ENCODE measurements at places on chromosomes 5 and 9.

- DNase-seq: no peak
Measured at GRCh38 chr5:124056991-124057723, 545.2 kb downstream of the CSNK1G3 start.

DNA sequence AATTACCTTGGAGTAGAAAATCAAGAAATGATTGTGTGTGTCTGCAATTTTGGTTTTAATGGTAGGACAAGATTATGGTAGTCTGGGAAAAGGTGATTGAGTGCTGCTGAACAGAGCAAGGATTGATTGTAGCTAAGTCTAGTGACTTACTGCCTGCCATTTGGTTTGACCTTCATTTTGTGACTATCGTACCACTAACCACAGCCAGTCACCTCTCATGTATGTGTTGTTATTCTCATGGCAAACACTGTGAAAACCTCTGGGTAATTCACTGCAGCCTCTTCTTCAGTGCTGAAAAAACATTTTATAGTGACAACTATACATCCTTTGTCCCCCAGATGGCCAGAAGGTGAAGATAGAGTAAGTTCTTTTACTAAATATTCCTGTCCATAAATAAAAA is 37.5 kb downstream of the CTNNA1 start:
- DNase-seq: no peak

DNA sequence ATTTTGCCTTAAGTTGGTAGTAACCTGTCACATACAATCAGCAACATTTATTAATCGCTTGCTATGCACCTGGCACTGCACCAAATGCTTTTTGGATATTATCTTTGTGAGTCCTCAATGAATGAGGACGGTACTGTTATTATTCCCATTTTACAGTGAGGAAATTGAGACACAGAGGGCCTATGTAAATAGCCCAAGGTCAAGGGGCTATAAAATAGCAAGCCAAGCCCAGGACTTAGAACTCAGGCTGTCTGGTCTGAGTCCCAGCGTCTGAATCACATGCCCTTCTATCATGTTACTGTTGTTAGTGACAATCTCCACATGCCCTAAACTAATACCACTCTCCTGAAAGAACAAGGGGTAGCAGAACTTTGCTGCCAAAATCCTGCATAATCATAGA is 60.0 kb downstream of the ERAP1 start:
- no peak for DNase-seq

DNA sequence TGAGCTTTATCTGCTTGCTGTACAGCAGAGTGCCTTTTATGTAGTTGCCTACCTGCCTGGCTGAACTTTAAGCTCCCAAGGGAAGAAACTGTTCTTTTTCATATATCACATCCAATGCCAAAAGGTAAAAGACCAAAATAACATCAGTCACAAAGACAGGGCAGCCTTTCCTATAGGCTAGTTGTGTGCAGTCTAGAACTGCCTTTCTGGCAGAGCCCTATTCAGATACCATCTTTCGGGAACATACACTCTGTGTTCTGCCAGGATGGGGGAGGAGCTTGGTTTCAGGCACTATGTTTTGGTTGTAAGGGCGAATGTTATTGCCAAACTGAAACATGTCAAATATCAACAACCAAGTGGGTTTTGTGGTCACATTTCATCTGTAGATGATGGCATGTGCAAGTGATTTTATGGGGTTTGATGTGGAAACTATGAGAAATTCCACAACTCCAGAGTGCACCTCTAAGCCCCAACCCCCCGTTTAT is 314.5 kb downstream of the ADGRV1 start:
- no peak for DNase-seq

- peak; percentile 23 for DNase-seq
Measured at GRCh38 chr5:74127381-74128320, 501.7 kb downstream of the ARHGEF28 start.

- DNase-seq: no peak
Measured at GRCh38 chr9:79610791-79611614, 39.2 kb downstream of the TLE4 start.

DNA sequence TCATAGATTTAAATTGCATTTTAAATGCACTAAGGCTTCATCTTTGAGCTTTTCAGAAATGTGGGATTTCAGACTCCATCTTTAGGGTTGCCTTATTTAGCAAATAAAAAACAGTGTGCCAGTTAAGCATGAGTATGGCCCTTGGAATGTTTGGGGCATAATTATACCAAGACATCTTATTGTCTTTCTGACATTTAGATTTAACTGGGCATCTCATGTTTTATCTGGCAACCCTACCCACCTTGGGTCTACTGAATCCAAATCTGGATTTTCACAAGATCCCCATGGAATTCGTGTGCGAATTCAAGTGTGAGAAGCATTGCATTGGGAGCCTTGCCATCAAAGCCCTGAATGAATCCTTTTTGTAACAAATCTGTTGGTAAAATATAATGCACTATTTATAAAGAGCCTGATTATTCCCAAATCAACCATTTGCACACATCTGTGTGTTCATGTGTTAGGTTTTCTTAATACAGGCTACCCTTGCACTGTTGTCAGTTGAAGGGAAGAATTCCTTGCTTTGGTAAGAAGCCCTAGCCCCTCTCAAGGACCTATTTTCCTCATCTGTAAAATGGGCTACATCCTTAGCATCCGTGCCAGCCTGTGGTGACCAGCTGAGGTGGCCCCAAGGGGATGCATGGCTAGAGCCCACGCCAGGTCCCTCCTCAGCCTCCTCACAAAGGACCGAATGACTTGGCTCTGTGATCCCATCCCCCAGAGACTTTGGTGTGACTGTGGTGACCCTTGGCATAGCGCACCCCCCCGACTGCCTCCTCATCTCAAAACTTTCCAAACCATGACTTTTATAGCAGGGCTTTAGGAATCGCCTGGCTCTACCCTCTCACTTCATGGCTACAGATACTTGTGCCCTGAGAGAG is 8.1 kb downstream of the GSN start:
- no peak for DNase-seq

GRCh38 chr5:61055434-61056006 is 106.7 kb downstream of the SMIM15 start:
- peak; percentile 10 for DNase-seq

DNA sequence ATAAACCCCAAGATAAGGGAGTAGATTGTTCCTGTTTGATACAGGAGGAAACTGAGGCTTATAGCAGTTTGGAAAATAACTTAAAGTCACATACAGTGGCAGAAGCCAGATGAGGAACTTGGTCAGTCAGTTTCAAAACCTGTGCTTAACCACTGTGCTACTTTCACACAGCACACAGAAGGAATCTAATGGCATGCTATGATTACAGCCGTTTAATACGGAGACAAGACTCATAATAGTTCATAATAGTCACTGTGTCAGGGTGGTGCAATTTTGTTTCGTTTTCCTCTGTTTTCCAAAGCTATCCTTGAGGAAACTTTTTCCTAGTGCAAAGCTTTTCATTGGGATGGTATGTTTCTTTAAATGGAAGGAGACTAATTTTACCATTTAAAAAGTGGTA is 112.3 kb downstream of the GCNT1 start:
- no peak for DNase-seq

DNA sequence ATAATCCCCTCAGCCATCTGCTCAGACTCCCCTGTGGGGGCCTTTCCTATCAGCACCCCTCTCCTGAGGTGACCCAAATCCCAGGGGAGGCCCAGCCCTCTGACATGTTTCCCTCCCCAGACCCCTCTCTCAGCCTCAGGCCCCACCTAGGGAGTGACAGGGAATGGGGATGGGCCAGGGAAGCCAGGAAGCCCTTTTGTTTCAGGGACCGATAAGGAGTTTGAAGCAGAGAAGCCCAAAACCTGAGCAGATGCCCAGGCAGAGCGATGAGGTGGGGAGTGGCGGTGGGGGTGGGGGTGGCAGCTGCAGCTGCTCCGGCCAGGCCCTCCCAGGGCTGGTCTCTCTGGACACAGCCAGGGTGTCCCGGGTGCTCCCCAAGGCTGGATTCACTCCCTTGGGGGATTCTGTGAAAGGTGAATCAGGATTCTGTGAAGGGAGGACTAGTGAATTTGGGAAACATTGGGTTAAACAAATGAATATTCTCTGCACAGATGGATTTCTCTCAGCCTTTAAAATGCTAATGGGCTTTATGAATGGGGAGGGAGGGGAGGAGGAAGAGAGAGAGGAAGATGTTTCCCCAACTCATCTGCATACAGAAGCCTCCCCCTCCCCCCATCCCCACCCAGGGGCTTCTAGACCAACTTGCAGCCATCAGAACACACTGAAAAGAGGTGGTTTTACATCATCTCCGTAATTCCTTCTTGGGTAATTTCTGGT is 17.4 kb downstream of the AKNA start:
- no peak for DNase-seq

DNA sequence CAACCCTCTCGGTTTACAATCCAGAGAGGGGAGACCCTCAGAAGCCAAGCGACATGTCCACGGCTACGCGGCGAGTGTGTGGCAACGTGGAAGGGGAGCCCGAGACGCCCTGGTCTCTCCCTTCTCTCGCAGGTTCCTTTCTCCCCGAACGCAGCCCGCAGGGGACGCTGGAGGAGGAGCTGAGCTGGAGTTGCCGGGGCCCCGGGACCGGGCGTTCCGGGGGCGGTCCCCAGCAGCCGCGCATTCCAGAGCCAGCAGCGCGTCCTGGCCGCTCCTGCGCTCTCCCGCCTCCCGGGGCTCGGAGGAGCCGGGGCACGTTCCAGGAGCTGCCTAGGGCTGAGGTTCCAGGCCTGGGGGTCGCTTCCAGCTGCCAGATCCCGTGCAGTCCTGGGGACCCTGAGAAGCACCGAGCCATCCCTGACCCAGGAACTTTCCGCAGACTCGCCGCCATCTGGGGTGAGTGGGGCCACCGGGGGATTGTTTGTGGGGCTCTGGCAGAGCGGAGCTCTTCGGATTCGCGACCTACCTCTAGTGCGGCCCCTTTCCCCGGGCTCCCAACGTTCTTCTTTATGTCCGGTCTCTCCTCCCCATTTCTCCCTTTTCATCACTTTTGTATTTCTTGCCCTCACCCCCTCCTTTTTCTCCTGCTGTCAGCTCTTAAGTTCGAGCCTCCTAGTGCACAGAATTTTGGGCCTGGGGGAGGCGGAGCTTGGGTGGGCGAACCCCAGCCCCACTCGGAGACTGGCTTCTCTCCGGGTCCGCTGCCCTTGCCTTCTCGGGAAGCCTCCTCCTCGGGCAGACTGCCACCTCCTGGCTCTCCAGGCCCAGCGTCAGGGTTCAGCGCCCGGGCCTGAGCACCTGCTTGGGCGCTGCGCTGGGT is at the start of gene SMIM3:
Gene SMIM3, plus strand, starts transcription at position 241 of the 880 bp plus-strand sequence. CDS start 16,684 bp downstream, outside the sequence.
- peak; percentile 69 for DNase-seq

DNA sequence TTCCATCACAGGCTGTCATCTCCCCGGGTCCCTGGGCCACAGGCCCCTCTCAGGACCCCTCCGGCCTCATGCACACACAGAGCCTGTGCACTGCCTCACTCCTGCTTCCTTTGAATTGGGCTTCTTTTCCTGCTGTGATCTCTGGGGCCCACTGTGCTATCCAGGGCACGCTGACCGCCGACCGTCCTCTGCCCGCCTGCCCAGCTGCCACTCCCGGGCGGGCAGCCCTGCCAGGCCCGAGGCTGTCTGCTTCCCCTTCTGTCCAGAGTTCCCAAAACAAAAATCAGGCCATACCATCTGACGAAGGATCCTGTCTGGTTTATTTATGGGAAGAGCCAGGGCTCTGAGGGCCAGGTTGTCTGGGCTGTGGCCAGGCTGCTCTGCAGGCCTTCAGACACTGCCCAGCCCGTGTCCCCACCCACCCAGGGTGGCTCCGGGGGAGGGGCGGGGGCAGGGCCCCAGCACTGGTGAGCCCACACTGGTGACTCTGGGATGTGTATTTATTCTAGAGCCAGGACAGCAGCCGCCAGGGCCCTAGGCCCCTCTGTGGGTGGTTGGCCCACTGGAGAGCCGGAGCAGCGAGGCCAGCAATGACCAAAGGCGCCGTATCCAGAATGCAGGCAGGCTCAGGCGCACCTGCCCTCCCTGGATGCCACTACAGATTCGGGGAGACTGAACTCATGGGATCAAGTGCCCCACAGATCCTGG is 57.0 kb downstream of the ADAMTS2 start:
- DNase-seq: no peak

- DNase-seq: no peak
Measured at GRCh38 chr9:35976726-35977125, 18.8 kb upstream of the OR2S2 start.

DNA sequence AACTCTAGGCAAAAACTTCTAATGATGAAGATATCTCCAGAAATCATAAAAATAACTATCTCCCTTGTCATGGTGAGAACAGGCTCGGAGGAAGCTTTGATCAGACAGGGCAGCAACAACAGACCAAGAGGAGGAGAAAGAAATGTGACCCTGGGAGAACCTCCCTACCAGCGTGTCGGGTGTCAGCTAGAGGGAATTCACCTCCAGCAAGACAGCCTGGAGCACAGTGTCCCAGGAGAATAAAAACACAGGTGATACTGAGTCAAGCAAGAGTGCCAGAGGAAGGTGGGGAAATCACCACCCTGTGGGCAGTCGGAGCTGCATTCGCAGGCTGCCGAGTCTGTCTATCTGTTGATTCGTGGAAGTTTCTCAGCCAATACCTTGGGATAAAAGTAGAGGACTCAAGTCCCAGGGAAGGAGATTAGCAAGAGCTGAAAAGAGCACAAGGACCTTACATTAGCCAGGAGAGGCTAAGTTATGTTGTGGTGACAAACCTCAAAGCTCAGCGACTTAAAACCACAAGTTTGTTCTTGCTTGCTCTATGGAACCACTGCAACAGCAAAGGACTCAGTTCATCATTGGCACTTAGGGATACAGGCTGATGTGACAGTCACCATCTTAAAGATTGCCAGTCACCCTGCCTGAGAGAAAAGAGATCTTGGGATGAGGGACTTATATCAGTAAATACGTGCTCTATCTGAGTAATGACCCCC is 598.3 kb downstream of the CCDC171 start:
- no peak for DNase-seq

GRCh38 chr9:99294850-99295461 is 72.9 kb downstream of the SEC61B start:
- no peak for DNase-seq

GRCh38 chr5:143328589-143329220 is 74.8 kb downstream of the NR3C1 start:
- DNase-seq: no peak

- no peak for DNase-seq
Measured at GRCh38 chr9:137387114-137387890, 35.7 kb downstream of the EXD3 start.

DNA sequence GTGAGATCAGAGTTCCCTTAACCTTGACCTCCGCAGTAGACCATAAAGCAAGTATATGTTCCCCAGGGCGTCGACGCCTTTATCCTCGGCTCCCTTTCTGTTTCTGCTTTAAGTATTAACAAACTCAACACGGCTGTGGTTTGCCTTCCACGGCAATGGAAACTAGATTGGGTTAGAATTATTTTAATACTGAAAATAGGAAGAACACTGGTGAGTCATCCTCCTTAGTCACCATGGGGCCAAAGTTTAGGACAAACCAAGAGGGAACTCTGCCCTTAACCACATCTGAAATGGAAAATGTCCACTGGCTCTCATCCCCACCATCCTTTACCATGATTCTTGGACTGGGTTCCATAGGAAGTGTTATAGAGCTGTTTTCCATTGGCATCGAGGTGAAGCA is 386.1 kb downstream of the ACTL7B start:
- no peak for DNase-seq

- DNase-seq: no peak
Measured at GRCh38 chr9:135521608-135522095, 412 bp downstream of the LCN1 start.

- DNase-seq: no peak
Measured at GRCh38 chr9:33687779-33688178, 107.6 kb upstream of the PRSS3 start.

- no peak for DNase-seq
Measured at GRCh38 chr9:83431101-83432060, 106.8 kb downstream of the FRMD3 start.
